ENCODE measurements at places on chromosomes 5 and 9.

DNA sequence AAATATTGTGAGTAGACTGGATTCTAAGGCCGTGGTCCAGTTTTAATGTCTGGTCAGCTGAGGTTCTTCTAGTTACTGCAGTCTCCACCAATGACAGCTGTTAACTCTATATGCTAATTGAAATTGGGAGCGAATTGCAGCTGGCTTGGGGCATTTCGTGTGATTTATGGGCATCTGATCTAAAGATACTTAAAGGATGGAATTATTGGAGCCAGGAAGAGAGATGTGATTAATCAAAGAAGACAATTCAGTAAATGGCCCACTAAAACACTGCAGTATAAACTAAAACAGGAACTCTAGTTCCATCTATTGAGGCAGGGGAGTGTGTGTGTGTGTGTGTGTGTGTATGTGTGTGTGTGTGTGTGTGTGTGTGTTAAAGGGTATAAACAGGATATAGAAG, 157.5 kb upstream of the IQGAP2 start:
- no peak for DNase-seq

DNA sequence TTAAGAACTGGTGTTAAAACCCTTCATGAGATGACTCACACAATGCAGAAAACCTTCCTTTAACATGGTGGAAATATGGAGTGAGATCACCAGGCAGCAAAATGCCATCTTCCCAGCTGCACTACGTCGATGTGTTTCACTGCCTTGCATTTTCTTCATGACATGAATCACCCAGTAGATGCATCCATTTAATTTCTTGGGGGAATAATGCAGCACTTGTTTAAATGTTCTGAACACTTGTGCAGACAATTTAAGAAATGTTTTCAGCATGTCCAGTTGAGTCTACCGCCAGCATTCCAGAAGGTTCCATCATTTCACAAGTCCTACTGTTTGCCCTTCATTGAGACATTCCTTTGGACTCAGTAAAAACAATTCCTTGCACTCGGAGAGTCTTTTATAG, 81.6 kb downstream of the ADAMTS16 start:
- no peak for DNase-seq

GRCh38 chr5:94345257-94345656, 273.1 kb downstream of the KIAA0825 start:
- DNase-seq: no peak

- no peak for DNase-seq
Measured at GRCh38 chr5:38453506-38453905, 102.9 kb downstream of the LIFR start.

- DNase-seq: no peak
Measured at GRCh38 chr9:95355500-95355899, 38.0 kb upstream of the FANCC start.

DNA sequence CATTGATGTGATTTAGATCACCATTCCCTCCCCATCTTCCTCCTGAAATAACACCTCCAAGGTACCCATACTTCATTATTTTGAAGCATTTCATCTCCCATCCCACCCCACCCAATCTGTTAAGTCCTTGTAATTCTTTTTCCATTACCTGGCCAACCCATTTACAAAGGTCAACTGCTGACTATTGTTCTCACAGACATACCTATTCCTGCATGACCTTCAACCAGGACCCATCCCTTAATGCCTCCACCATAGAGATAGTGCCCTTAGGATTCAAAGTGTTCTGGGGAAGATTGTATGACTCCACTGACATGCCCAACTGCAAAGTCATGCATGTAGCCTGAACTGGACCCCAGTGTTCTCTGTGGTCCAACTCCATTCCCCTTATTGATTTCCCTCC, 91.2 kb downstream of the NLN start:
- DNase-seq: no peak

DNA sequence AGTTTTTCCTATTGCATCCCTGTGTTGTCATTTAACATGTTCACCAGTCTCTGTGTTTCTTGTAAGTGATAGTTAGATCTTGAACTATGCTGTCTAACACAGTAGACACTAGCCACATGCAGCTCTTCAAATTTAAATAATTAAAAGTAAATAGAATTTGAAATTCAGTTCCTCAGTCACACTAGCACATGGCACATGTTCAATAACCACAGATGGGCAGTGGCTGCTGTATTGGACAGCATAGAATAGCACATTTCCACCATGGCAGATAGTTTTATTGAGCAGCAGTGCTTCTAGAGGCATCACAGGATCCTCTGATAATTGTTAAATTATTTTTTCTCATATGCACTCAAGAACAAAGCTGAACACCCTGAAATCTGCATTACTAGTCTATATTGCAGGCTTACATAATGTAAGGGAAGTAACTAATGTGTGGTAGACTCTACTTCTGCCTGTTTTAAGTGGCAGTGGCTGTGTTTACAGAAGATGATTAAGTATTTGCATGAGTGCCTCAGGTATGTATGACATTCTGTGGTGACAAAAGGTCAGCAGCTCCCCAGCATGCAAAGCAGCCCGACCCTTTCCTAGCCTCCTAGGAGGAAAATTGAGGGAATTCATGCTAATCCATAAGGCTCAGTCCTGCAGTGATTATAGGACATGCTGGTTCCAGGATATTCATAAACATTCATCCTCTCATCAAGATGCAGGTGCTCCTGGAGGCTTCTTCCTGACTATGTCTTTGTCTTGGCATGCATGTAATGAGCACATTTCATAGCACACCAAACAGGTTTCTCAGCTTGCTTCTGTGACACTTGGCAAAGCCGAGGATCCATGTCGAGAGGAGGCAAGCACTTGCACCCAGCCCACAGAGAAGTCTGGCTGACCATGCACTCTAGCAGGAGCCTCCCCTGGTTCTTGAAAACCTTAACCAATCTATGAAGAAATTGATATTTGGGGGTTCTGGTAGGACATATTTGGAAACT, 45.5 kb downstream of the SH3RF2 start:
- no peak for DNase-seq

- DNase-seq: no peak
Measured at GRCh38 chr9:100309992-100310391, 42.8 kb downstream of the TEX10 start.

DNA sequence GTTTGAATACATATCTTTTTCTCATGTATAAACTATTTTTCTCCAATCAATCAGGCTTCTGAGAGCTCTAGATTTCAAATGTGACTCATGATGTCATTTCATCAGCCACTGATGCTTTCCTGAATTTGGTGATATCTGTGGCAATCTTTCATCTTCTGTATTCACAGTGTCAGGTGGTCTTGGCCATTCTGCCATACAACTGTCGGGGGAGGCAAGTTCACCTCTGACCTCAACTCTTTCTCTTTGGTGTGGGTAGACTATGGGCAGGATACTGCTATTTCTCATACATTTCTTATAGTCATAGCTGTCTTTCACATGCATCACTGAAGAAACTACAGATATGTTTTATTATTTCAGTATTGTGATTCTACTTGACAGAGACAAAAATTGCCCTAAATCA, 414.1 kb upstream of the MEF2C start:
- DNase-seq: no peak

- DNase-seq: no peak
Measured at GRCh38 chr9:109989296-109989695, 209.3 kb downstream of the PALM2AKAP2 start.

GRCh38 chr9:37596504-37596903, 4.1 kb upstream of the TOMM5 start:
- no peak for DNase-seq

DNA sequence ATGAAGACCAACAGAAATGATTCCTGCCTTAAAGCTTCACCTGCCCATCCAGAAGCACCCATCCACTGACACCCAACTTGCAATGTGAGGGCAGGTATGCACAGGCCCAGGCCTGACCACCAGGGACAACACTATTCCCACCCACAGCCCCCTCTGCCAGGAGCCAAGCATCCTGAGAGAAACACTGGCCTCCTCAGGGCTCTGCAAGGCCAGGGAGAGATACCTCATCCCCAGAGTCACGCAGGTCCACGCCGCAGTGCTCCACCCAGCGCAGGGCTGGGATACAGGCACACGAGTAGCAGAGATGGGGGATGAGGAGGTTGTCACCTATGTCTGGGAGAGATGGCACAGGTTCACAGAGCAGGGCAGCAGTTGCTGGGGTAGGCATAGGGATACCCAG, 99.4 kb downstream of the PSD2 start:
- no peak for DNase-seq

DNA sequence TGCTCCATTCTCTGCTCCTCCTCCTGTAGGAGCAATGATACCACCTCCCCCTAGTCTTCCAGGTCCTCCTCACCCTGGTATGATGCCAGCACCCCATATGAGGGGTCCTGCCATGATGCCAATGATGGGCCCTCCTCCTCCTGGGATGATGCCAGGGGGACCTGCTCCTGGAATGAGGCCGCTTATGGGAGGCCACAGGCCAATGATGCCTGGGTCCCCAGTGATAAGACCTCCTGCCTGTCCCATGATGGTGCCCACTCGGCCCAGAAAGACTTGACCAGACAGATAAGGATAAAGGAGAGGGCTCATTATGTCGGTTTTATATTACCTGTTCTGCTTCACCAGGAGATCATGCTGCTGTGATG, 26.2 kb upstream of the IQGAP2 start:
- DNase-seq: no peak

DNA sequence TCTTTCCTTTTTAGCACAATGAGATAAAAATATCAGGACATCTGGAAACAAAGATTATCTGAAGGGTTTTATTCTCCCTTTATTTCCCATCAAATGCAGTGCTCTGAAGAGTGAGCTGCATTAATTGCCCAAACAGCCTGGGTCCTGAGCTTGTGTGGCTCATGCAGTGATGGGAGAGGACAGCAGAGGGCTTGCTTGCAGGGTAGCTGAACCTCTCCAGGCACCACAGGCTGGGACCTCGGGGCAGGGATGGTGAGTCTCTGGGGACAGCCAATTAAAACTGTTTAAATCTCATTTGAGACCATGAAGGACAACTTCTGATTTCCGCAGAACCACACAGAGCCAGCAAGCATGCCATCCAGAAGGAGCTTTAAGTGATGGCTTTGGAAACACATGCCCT, 71.2 kb downstream of the PLAC8L1 start:
- DNase-seq: no peak

DNA sequence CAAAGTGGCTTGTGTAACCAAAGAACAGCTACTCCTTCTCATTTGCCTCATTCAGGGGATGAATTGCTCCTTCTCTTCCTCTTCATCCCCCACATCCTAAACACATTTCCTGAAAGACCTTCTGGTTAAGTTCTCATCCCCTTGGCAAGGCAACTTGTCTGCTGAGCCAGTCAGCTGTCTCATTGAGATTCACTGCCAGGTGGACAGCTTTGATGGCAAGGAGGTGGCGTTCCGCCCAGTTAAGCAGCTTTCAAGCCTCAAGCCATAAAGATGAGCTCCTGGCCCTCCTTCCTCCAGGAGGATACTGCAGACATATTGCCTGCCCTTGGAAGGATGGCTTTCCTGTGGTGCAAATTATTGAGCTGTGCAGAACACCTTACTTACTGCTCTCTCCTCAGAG, 448.6 kb upstream of the MPDZ start:
- no peak for DNase-seq
